ENCODE measurements at places on chromosomes 4 and X.

GRCh38 chr4:146333187-146333894 lies 119.0 kb downstream of the REELD1 start:
- DNase-seq = no peak

- no peak for DNase-seq
Measured at GRCh38 chr4:187172340-187172761, 448.7 kb upstream of the FAT1 start.

DNA sequence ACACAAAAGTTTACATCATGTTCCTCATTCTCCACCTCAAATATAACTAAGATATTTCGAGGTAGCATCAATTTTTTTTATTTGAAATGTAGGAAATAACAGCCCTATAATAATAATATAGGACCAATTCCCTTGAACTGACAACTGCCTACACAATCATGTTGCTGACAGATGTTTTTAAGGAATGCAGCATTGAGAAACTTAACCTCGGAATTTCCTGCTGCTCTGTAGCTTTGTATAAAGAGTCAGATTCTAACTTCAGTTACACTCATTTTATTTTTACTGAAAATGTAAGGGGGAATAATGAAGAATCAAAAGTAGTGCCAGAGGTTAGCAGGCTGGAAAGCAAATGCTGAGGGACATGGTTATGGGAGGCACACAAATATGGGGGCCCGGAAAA lies 235.8 kb downstream of the RBMX2 start:
- no peak for DNase-seq

DNA sequence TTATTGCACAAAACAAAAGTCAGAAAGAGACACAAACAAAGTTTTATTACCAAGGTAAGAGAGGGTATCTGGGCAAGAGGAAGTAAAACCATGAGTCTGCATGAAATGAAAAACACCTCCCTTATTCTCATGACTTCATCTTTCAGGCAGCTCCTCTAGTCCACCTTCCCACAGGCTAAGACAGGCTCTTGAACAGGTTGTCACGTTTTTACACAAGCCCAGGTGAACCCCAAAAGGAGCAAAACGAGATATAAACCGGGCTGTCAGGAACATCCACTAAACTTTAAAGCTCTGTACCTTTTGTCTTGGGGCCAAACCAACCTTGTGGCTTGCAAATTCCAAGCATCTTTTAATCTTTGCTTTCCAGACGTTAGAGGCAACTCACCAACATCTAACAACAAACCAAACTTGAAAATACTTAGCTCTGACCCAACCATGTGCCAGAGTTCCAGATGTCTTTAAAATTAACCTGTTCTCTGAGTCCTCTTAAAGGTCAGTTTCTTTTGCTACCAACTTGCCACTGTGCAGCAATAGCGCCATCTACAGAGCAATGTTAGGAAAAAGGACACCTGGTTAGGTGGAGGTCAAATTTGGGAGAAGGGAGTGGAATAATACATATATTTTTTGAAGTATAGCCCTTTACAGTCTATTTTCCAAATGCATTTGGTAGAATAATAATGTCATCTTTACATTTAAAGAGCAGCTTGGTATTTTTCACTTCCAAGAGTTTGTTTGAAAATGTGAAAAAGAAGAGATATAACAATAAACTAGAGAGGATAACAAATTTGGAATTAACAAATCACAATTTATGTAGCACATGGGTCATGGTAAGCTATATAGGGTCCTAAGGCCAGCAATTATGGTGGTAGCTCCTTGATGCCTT lies 73.1 kb downstream of the QRFPR start:
- no peak for DNase-seq

DNA sequence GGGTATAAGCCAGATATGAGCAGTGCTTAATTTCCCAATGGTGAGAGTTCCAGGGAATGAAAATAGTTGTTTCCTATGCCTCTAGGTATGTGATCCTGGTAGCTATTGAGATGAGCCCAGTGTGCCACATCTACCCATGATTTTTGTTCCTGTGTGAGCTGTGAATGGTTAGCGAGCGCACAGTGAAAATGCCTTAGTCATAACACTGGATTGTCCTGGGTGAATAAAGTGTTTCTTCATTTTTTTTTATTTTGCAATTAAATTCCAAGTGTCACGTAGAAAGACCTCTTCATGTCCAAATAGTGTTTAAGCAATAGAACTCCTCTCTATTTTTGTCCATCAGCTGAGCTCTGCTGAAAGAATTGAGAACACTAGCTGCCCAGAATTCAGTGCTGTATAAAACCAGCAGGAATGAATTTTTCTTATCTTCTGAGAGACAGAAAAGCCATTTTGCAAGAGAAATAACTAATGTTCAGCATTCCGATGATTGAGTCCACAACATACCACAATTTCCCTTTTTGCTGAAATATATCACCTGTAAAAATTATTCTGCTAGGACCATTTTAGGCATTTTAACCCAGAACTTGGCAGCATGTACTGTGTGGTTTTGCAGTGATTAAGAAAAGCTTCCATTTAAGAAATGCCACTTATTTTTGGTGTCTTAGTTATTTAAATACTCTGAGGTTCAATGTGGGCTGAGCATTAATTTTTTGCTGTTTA lies 5.6 kb downstream of the MAOA start:
- DNase-seq = no peak

- no peak for DNase-seq
Measured at GRCh38 chrX:150196285-150196684, 166.8 kb upstream of the MAMLD1 start.

DNA sequence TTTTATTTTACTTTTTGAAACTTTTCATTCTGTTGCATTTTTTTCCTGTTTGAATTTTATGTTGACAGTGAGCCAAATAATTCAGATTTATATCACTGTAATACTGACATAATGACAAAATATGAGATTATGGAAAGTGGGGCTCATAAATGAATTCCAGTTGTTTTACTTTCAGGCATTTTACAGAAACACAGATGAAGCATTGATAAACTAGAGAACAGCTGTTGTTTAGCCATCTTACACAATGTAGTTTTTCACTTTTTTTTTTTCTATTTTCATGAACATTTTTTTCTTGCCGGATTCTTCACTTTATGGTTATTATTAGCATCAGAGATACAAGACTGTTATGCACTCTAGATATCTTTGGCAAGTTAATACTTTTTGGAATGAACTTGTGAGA lies 91.7 kb upstream of the PAQR3 start:
- DNase-seq = no peak

DNA sequence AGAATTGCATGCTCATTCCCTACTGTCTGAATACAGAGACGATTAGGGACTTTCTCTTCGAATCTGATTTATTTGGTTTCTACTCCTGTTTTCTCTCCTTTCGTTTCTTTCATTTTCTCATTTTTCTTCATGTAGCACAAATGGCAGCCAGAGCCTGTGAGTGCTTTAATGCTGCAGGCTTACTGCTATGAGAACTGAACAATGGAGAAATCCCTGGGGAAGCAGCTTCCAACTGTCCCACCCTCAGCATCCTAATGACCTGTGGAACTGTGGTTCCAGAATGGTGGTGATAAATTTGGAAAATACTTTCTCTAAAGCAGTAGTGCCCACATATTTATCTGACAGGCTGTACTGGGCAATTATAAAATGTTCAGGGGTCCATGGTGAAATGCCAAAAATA lies 930.4 kb downstream of the DMD start:
- DNase-seq = no peak

DNA sequence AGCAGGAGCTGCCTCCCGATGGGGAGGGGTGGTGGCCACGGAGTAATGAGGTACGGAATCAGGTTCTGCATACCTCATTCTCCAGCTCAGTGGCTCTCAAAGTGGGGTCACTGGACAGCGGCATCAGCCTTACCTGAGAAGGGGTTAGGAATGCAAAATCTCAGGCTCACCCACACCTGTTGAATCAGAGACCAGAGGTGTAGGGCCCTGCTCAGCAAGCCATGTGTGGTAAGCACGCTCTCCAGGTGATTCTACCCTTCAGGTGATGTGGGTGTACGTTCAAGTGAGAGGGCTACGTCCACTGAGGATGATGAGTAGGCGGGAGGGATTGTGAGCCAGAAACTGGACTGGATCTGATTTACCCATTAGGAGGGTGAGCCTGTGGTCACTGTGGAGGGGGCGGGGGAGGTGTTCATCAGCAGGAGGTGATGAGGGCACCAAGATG lies 65.8 kb downstream of the ANAPC4 start:
- DNase-seq = no peak

DNA sequence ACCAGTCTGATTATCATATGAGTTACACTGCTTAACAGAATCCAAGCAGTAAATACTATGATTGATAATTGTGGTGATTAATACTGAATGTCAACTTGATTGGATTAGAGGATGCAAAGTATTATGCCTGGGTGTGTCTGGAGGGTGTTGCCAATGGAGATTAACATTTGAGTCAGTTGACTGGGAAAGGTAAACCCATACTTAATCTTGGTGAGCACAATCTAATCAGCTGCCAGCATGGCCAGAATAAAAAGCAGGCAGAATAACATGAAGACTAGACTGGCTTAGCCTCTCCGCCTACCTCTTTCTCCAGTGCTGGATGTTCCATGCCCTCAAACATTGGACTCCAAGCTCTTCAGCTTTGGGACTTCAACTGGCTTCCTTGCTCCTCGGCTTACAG lies 961.3 kb downstream of the ADGRL3 start:
- DNase-seq = no peak

DNA sequence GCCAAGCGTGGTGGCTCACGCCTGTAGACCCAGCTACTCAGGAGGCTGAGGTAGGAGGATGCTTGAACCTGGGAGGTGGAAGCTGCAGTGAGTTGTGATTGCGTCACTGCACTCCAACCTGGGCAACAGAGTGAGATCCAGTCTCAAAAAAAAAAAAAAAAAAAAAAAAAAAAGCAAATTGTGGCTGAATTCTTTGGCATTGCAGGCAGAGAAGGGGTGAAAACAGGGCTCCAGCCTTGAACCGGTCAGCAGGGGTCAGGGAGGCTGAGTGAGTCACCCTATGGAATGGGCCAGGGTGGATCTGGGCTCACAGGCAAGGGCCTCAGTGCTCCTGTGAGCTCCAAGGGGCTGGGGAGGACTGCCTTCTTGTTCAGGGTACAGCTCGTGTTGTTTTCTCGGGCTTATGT lies 13.2 kb upstream of the FAM3A start:
- DNase-seq = peak; percentile 66

DNA sequence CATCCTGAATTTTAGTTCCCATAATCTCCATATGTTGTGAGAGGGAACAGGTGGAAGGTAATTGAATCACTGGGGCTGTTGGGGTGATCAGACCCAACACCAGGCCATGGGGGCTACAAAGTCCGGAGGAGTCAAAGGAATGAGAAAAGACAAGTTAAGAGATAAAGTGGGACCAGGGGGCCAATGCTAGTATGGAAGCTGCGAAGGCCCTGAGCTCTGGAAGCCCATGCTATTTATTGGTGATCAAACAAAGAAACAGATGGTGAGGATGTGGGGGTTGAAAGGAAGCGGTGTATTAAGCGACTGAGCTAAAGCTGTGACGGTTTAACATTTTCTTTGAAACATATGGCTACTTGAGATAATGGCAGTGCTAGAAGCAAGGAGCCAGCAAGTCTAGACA lies 132.8 kb downstream of the PDGFC start:
- no peak for DNase-seq

DNA sequence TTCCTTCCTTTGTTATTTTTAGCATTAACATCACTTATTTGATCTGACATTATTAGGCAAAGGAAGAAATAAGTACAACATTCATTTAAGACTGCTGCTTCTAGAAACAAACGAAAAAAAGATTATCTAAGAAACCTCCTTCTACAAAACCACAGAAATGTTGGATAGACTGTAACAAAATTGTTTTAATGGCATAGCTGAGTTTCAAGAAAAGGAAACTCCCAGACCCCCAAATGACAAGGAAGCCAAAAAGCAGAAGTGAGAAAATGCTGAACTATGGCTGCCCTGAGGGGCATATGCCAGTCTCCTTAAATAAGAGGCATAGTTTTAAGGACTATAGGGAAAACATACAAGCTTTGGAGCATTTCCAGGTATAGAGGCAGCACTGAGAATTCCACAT lies 1431.6 kb upstream of the TENM3 start:
- DNase-seq = no peak

GRCh38 chr4:125428832-125429231 lies 114.1 kb downstream of the FAT4 start:
- no peak for DNase-seq

- no peak for DNase-seq
Measured at GRCh38 chrX:149021159-149021558, 483.9 kb downstream of the IDS start.

GRCh38 chrX:103211012-103211715 lies 3.7 kb upstream of the BEX4 start:
- DNase-seq = peak; percentile 18

DNA sequence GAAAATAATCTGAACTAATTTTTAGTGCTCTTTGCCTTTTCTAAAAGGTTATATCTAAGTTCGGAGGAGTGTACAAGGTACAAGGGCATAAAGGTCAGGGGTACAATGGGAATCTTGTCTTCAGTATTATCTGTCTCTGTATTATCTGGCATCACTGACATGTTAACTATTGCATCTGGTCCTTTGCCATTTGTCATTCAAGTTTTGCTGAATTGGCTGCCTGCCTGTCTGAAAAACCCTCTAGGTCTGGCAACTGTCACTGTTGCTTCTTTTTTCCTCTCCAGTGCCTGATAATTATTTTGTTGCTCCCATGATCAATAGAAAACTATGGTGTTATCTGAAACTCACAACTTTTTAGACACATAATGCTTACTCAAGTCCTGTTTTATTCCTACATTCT lies 112.5 kb upstream of the STK26 start:
- DNase-seq = no peak

GRCh38 chr4:3651267-3651845 lies 114.8 kb upstream of the ADRA2C start:
- no peak for DNase-seq

DNA sequence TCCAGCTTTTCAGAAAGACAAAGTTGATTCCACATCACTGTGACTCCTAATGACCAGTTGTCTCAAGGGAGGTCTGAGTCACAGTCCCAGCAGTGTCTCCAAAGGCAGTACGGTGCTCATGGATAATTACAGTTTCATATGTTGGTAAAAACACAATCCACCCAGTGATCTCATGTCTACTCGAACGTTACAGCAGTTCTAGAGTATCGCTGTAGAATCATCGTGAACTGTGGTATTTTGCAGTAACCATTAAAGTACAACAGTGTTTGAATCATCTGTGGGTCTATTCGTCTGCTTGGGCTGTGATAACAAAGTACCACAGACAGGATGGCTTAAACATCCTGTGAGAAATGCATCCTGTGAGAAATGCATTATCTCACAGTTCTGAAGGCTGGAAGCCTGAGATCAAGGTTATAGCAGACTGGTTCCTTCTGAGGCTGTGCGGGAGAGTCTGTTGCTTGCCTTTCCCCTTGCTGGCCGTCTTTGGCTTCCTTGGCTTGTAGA lies 121.1 kb upstream of the SORBS2 start:
- DNase-seq = no peak

- no peak for DNase-seq
Measured at GRCh38 chrX:107565015-107565414, 63.3 kb upstream of the PRPS1 start.

- no peak for DNase-seq
Measured at GRCh38 chr4:154741922-154742850, 1.6 kb upstream of the LRAT start.

- no peak for DNase-seq
Measured at GRCh38 chr4:112119353-112119783, 25.9 kb upstream of the FAM241A start.

GRCh38 chr4:39641451-39641850 lies 2.8 kb upstream of the SMIM14 start:
- DNase-seq = no peak

- no peak for DNase-seq
Measured at GRCh38 chr4:11503166-11503565, 74.5 kb upstream of the HS3ST1 start.
